ENCODE measurements at places on chromosomes 2 and 18. TPM values are rescaled to one million over a fixed set of nuclear protein-coding genes. Genes with fewer than 3 reads are reported as not detected.

GALNT3 gene
- 2.2 TPM for polyA plus RNA-seq

LIPT1 gene
- 21.9 TPM for polyA plus RNA-seq

GALNT5 gene
- not detected for polyA plus RNA-seq

GCG gene
- polyA plus RNA-seq: not detected

RGPD8 gene
- polyA plus RNA-seq: 2.2 TPM
